Fibroblast of mammary gland (primary cell): ENCODE measurements at places on chromosomes 5 and 9.

DNA sequence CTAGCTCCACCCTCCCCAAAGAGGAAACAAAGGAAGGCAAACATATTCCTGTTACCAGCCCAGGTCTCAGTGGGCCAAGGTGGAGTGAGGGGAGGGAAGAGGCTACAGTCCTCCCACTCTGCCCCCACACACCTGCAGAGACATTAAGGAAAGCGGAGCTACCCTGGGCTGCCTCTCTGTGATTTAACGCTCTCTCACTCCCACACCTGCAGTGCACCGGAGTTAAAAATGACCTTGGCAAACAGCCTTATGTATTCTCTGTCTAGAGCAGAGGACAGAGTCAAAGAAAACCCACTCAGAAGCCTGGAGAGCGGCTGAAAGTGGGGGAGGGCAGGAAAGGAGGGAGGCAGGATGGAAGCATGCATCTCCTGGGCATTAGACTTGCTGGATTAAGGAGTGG, 32.7 kb downstream of the KCNIP1 start:
- DNase-seq: no peak

DNA sequence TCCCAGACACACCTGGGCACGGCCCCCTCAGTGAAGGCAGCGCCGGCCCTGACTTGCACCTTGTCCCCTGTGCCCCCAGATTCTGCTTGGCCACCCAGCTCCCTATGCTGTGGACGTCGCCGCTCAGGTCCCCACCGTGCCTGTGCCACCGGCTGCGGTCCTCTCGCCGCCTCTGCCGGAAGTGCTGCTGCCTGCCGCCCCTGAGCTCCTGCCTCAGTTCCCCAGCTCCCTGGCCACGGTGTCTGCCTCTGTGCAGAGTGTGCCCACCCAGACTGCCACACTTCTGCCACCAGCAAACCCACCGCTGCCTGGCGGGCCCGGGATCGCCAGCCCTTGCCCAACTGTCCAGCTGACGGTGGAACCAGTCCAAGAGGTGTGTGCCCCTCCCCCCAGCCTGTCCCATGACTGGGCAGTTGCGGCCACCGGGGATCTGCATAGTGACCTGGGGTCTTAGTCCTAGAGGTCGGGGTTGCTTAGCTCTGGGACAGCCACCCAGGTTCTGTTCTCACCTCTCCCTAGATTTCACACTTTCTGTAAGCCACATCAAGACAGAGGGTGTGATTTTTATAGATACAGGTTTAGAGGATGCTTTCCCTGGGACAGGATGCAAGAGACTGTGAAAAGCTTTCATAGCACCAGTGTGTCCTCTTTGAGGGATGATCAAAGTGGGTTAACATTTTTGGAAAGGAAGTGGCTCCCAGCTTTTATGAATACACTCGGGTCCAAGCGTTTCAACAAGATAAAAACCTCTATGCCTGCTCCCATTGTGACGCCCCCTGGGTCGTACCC, 78.0 kb downstream of the WNK2 start:
- no peak for DNase-seq

- peak; percentile 84 for DNase-seq
Observed at GRCh38 chr9:106653213-106653612, 209.8 kb upstream of the ZNF462 start.

GRCh38 chr5:30505014-30505886, 688.2 kb upstream of the CDH6 start:
- no peak for DNase-seq

- DNase-seq: no peak
Observed at GRCh38 chr5:133510634-133511262, 101.6 kb downstream of the FSTL4 start.

DNA sequence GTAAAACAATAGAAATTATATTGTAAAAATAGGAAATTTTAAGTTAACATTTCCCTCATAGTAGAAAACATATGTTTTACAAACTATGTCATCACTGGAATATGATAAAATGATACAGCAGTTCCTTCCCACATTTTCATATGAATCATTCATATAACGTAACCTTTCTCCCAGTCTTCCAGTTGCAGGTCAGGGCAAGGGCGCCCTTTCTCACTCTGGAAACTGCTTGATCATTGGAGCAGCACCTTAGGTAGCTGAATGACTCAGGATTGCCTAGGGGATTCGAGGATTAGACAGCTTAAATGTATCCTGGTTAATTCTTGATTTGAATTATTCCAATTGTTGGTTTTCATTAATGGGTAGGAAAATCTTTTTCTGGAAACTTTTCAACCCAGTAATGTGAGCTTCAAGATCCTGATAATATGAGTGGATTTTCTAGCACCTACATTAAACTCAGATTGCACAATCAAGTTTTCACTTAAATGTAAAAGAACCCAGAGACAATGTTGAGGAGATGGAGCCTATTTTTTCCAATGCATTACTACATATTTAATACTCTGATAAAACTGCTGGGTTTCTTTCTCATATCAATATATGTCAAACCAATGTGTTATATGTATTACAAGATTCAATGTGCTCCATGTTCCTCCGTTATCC, 32.6 kb upstream of the ANXA1 start:
- DNase-seq: peak; percentile 91

DNA sequence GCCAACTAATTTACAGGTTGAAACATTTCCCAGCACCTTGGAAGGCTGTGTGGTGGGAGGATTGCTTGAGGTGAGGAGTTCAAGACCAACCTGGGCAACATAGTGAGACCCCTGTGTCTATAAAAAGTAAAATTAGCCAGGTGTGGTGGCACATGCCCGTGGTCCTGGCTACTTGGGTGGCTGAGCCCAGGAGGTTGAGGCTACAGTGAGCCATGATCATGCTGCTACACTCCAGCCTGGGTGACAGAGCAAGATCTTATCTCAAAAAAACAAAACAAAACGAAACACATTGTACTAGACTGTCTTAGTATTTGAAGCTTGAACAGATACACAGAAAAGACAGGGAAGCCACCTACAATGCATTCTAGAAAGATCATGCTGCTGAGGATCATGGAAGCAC, 2.8 kb upstream of the HSDL2 start:
- no peak for DNase-seq
